ENCODE measurements at places on chromosomes 3 and 15. TPM values are rescaled to one million over a fixed set of nuclear protein-coding genes. Genes with fewer than 3 reads are reported as not detected.

DNA sequence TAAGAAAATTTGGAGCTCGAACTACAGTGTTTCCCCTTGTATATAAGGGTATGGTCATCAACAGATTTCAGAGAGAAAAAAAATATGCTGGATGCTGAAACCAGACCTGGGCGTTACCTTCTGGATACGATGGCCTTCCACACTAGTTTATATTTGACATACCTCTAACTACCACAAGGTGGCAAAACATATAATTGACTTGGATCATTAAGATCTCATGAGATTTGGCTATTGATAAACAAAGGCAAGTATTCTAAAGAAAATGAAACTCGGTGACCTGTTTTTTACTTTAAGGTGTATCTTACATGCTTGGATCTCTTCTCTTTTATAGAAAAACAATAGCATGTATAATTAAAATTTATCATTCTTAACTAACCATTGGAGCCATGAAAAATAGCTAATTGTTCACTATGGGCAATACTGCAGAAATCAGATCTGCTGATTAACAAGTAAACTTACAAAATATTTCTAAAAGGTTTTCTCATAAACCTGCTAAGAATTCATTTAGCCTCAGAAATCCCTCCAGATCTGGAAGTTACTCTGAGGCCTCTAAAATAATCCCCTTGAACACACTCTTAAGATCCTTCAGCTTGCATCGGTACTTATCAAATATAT, 300.6 kb upstream of the KCNH8 start:
- DNase-seq, result no peak

GRCh38 chr3:80050826-80051601, 283.2 kb upstream of the ROBO1 start:
- DNase-seq, result no peak

DNA sequence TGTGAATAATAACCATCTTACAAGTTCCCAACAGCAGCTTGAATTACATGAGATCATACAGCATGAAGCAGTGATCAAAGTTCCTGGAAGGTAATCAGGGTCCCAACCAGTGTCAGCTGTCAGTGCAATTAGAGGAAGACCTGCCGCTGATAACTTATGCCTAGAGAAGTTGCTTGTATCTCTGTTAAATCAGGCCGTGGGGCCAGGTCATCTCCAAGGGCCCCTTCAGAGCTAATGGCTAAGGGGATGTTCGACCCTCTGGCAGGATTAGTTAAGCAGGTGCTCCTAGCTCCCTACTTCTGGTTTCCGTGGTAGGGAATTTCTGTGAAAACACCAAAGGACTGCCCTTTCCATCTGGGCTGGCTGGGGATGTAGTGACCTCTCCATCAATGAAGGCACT, 251.0 kb downstream of the FAM43A start:
- DNase-seq, result no peak

DNA sequence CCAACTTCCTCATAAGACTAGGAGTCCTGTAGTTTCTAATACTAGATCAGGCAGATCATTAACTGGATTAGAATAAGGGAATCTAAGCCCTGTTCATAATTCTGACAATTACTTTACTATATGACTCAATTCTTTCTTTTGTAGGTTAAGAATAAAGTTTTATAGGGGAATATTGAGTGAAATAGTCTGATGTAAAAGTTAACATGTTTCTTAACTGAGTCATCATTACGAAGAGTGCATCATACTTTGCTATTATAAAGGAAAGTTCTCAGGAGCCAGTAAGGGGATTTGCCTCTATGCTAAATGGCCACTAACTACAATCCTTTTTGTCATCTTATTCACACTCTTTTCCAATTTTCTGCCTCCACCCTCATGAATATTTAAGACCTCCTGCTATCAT, 63.1 kb downstream of the POLQ start:
- DNase-seq, result peak; percentile 67

GRCh38 chr3:31758322-31758965, 222.6 kb downstream of the OSBPL10 start:
- DNase-seq, result no peak

CASR gene
- polyA plus RNA-seq, result not detected

DNA sequence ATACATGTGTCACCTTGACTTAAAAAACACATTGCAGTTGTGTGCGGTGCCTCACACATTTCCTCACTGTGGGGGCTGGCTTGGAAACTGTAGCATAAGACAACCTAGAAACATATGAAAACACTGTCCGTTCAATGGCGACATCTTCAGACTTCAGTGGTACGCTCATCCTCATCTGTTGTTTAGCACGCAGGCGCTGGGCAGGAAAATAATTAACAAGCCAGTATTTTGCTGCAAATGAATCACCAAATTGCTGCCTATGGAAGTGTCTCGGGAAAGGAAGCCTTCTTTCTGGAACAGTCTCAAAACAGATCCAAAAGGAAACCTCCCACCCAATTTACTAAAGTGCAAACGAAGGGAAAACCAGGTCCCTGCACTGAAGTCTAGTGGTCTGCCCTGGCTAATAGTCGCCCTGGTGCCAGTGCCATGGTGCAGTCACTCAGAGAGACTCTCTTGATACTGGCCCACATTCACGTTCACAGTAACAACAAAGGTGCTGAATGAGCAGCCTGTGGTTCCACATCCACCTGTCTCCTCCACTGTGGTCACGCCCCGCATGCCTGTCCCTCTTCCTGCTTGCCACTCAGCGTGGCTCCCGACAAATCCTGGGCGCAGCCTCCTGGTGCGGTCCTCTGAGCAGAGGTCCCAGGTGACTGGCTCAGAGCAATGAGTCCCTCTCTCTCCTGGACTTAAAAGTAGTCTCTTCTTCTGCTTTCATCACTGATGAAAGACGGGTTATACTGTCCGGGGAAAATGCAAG, 35.6 kb upstream of the MUC13 start:
- DNase-seq, result no peak

PLIN1 gene
- polyA plus RNA-seq, result 0.85 TPM

DNA sequence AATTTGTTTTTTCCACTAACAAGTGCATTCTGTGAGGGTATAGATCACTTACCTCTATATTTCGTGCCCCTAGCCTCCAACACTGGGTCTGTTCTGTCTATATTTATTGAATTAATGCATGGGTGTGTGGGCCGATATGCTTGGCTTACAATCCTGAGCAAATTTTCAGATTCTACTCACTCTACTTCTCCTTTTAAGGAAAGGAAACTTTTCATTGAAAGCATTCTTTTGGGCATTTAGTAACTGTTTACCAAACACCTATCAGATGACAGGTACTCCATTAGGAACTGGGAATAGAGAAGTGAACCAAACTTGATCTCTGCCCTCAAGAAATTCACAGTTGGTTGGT, 60.5 kb downstream of the TLE3 start:
- no peak for DNase-seq

Data from cardiac muscle cell (in vitro differentiated cells and primary cell).